ENCODE measurements at places on chromosomes 3 and 15.

- no peak for ATAC-seq
Measured at GRCh38 chr3:95460274-95460673, 1354.1 kb upstream of the EPHA6 start.

DNA sequence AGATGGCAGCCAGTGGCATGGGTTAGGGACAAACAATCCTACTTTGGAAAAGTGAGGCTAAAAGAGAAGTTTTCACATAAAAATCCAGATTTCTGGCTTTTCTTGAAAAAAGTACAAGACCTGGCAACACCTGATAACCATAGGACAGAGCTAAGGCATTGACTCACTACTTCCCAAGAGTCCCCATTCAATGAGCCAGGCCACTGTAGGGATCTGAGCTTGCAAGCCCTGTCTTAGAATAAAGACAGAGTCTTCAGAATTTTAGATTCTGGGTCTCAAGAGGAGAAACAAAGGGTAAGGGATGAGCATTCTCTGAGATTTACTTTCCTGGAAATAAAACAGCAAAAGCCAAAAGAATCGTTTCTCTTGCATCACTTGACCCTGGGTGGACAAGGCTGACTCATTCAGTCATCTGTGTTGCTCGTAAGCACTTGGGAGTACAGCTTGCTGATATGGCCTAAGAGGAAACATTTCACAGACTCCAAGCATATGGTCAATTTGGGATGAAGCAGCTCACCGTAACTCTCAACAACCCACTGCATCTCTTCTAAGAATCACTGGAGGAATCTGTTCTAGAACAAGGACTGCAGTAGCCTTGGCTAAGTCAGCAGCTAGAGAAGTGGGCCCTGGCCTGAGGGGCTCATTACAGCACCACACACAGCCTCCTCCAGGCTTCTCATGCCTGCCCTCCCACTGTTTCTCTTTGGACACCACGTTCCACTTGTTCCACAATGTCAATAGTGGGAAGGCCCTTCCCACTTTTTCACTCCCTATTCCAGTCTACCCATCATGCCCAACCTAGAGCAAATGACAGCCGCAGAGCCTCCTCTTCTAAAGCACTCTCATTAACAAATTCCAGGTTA is 86.2 kb downstream of the RFTN1 start:
- ATAC-seq = no peak

DNA sequence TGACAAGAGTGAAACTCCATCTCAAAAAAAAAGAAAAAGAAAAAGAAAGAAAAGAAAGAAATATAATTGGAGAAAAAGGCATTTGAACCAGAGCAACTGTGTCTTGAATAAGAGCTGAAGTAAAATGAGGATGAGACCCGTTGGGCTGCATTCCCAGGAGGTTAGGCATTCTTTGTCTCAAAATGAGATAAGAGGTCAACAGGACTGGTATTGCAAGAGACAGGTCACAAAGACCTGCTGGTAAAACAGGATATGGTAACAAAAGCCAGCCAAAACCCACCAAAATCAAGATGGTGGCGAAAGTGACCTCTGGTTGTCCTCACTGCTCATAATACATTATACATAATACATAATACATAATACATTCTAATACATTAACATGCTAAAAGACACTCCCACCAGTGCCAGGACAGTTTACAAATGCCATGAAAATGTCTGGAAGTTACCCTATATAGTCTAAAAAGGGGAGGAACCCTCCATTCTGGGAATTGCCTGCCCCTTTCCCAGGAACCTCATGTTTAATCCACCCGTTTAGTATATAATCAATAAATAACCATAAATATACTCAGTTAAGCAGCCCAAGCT is 8.6 kb upstream of the TIPIN start:
- ATAC-seq = no peak

DNA sequence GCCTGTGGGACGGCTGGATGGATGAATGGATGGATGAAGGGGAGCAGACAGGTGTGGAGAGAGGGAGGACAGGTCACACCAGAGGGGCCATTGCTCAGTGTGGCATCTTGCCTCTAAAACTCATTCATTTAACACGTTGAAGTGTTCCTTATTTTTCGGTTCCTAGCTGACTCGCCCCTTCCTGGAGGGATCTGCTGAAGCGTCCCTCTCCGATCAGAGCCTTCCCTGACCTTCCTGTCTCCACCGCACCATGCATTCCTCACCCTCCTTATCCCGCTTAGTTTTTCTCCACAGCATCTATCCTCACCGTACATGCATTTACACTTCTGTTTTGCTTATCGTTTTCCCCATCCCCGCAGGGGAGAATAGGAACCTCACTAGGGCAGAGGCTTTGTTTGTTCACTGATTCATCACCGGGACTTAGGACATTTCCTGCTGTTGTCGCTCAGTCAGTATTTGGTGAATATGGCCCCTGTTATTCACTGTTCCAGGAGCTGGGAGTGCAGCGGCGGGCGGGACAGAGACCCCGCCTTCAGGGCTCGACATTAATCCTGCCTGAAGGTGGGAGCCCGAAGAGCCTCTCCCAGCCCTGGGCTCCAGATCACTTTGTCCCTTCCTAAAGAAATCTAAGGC is 32.0 kb downstream of the FOXL2 start:
- peak; percentile 10 for ATAC-seq

GRCh38 chr3:23242106-23242505 is 39.0 kb downstream of the UBE2E2 start:
- ATAC-seq = no peak

DNA sequence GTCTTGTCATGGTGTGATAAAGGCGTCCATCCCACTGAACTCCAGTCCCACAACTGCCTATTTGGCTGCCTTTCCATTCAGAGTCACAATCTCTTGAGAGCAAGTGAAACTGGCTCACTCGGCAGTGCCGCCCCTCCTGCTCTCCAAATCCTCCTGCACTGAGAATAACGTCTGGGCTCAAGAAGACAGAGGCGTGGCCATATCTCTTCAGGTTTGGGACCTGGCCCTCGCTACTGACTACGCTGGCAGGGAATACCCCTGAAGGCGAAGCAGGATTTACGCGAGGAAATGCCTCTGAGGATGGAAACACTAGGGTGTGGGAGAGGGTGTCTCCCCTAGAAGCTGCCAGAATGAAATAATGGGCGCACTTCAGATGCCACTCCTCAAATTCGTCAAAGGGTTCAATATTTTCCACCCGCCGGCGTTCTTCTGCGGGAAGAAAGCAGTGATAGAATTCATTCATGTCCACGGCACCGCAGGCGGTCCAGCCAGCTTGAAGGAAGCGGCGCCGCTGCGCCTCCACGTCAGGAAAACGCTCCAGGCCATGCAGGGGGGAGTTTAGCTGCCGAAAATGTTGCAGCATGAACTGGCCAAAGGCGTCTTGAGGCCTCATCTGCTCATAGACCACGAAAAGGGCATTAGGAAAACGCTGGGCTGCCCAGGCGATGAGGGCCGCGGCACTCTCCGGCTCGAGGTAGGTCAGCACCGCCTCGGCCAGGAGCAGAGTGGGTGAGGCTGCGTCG is 985 bp downstream of the LCMT2 start:
- no peak for ATAC-seq

GRCh38 chr3:55698831-55699230 is 211.7 kb upstream of the WNT5A start:
- no peak for ATAC-seq

DNA sequence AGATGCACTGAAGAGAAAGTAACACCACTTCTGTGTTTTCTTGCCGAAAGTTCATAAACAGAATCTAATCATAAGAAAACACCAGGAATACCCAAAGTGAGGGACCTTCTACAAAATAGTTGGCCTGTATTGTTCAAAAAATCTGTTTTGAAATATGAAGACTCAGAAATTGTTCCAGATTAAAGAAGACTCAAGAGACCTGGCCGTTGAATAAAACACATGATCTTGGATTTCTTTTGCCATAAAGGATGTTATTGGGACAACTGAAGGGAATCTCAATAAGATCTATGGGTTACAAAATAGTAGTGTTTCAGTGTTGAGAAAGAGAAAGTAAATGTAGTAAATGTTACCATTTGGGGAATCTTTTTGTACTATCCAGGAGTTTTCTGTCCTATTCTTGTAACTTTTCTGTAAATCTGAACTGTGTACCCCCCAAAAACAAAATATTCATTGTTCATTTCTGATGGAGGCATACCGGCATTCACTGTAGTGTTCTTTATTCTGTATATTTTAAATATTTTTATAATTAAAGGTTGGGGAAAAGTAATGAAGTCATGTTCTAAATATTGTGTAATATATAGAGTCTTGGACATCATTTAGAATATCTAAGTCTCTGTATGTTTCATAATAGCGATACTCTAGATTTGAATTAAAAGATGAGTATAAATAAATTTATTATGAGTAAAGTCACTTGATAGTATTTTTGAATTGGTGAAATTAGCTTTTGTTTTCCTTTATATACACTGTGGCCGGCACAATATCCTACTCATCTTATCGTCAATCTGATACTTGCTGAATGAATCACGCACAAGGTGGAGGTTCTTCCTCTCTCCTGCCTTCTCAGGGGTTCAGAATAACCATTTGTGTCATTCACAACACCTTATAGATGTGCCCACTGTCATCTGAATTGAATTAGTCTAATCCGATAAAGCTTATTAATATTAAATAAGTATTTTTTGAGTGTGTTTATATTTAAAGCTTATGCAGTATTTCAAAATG is 66.7 kb downstream of the TRAK1 start:
- ATAC-seq = no peak

DNA sequence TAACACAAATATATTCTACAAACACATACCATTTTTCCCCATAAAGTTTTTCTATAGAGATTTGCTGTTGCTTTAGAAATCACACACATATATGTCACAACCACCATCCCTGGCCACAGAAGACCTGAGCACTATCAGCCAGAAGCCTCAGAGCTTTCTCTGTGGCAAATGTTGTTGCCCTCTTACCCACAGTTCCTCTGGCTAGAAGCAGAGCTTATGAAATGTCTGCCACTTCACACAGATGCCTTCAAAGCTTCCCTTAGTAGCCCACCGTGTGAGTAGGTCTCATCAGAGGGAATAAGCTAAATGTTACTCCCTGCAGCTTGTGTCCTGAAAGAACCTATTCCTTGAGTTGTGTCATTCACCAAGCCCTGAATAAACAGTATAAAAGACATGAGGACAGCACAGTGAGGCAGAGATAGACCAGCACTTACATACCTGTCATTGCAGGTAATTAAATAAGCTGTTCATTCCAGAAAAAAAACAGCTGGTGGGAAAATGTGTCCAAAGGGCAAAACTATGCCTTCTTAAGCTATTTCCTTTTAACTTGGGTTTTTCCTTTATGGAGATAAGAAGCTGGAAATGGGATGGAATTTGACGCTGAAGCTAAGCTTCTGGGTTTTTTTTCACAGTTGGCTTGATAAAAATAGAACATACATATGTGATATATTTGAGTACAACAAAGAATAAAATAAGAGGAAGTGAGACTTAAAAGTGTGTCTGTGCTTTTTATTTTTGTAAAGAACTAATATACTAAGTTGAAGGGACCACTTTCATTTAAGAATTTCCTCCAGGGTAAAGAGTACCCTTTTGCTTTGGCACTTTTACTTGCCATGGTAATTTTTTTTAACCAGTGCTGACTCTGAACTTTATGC is 391.4 kb downstream of the KCNH8 start:
- peak; percentile 81 for ATAC-seq

- peak; percentile 70 for ATAC-seq
Measured at GRCh38 chr3:143276592-143276991, 157.0 kb downstream of the CHST2 start.

DNA sequence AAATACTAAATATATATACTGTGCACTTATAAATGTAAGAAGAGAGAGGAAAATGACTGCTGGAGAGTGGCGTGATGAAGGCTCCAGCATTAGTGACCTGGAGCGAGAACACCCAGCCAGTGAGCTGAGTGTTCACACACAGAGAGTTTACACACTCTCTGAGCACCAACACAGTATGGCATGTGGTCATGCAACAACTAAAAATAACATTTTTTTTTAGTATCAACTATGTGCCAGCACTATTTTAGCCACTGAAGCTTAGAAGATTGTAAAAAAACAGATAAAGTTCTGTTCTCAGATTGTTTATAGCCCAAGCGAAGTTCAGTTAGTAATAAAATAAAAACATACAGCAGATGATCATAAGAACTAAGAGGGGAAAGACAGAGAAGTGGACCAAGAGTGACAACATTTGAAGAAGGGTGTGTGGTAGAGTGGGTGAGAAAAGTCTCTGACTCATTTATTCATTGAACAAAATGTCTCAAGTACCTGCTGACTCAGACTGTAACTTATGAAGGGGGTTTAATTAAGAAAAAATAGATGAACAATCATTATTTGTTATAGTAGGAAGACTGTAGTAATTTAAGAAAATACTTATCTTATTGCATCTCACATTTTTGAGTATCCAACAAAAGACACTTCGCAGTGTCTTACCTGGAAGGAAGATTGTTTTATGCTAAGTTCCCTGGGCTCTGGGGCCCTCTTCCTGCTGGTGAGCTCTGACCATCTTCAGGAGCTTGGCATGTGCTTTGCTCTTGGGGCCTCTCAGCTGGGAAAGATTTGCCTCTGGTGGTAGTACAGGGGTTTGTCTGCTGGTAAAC is 43.8 kb downstream of the GAP43 start:
- peak; percentile 68 for ATAC-seq

DNA sequence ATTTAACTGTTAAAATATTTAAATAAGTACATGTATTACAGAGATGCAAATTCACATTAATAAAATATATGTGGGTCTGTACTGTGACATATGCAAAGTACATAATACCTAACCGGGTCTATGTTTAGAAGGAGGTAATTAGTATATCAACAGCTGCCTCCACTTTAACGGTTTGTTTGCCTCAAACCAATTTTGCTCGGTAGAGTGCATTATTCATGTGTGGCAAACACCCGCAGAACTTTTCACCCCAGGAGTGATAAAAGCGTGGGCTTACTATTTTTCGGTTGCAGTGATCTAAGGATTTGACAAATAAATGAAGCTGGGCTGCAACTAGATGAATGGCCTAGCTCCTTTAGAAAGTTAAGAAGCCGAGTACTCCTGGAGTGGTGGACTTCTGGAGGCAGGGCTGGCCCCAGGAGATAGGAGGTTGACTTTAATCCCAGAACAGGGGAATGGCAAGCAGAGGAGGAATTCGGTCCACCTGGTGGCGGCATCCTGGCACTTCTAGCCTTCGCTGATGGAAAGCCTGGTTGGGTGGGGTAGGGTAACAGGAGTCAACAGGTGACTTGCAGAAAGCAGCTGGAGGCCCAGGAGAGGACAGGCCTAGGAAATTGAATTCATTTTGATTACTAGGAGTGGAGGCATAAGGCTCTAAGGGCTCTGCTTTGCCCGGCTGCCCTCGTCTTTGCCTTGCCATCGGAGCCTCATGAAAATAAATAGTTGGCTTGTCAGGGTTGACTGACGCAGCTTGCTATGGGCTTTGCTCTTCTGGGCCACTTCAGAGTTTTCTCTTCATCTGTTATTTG is 2.4 kb downstream of the SLCO3A1 start:
- ATAC-seq = no peak
